ENCODE measurements at places on chromosomes 3 and 15. TPM values are rescaled to one million over a fixed set of nuclear protein-coding genes. Genes with fewer than 3 reads are reported as not detected.

DNA sequence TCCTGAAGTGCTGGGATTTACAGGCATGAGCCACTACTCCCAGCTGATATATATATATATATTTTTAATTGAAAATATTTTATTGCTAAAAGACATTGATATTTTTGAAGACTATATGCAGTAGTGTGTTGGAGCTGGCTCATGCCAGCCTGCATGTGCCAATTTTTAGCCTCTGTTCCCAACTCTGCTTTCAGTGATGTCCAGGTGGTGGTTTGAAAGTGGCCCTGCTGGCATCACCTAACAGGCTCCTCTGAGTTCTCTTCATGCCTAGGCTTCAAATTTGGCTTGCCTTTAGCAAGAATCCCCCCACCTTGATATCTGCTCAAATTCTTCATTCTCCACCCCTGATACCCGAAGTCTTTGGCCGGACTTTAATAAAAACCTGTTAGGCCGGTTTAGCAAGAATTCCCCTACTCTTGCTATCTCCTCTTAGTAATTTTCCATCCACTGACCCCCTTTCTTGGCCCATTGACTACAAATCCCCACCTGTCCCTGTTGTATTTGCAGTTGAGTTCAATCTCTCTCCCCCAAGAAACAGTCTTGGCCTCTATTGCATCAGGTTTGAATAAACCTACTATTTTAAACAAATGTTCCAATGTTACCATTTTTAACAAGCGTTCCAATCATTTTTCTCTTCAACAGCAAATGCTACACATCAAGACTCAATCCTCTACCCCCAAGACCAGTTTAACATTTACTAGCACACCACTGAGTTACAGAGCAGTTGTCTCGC, 23.9 kb upstream of the CTSH start:
- no peak for DNase-seq

DNA sequence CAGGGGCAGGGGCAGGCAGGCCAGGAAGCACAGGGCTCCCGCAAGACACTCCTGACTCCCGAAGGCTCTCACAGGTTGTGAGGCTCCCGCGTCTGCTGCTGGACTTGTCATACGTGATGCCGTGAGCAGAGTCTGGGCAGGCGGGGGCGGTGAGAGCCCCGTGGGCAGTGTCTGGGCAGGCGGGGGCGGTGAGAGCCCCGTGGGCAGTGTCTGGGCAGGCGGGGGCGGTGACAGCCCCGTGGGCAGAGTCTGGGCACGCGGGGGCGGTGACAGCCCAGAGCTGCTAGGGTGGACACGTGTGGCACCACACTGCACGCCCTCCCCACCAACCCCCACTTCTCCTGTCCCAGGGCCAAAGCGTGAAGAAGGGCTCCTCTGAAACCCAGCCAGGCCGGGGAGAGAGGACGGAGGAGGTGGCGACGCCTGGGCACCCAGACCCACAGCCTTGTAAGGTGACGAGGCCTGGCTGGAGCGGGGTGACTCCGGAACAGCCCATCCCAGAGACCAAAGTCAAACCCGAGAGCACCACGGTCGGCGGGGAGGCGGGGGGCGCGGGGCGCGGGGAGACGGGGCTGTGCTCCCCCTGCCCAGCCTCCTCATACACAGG, 35.0 kb downstream of the TNK2 start:
- DNase-seq: no peak

DNA sequence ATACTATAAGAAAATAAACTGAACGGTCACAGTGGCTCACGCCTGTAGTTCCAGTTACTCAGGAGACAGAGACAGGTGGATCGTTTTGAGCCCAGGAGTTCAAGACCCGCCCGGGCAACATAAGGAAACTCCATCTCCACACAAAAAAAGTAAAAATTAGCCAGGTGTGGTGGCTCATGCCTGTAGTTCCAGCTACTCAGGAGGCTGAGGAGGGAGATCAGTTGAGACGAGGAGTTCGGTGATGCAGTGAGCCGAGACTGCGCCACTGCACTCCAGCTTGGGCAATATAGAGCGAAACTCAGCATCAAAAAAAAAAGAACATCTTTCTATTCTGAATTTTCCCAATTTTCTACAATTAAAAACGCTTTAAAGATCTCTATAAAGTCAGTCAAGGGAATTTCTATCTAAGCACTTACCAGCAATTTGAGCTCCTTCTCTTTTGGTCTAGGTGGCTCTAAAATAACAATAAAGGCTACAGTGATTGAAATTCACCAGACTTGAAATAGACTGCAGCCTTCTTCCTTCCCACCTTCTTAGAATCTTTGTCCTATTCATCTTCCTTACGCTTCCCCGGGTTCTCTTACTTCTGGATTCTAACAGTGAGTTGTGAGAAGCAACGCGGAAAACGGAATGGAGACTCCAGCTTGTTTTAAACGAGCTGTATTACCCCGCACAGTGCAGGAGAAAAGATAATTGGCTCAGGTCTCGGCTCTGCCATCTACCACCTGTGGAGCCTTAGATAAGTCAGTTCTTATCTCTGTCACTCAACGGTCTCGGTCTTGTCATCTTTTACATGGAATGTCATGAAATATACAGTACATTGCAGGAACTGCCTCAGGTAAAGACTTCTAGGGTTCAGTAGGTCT, 812 bp upstream of the SEC62 start:
- no peak for DNase-seq

DNA sequence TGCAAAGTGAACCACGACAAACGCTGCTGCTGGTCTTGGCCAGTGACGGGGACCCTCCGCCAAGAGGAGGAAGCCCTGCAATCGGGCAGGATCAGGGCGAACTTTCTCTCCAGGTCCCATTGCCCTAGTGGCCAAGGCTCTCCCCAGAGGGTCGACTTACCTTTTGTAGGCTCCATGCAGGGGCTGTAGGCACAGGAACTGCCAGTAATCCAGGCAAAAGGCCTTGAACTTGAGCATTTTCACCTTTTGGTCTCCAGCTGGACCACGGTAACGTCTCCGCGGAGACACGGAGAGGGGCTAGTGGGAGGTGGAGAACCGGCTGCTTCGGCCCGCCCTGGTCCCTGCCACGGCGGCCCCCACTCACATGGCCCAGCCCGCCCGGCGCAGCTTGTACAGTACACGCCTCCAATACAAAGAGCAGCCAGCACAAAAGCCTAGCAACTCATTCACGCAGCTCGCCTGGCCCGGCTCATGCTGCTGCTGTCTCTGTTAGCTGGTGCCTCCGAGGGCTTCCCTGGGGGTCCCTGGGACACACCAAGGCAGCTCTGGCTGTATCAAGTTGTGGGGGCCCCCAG, 31.0 kb downstream of the IQSEC1 start:
- no peak for DNase-seq

DNA sequence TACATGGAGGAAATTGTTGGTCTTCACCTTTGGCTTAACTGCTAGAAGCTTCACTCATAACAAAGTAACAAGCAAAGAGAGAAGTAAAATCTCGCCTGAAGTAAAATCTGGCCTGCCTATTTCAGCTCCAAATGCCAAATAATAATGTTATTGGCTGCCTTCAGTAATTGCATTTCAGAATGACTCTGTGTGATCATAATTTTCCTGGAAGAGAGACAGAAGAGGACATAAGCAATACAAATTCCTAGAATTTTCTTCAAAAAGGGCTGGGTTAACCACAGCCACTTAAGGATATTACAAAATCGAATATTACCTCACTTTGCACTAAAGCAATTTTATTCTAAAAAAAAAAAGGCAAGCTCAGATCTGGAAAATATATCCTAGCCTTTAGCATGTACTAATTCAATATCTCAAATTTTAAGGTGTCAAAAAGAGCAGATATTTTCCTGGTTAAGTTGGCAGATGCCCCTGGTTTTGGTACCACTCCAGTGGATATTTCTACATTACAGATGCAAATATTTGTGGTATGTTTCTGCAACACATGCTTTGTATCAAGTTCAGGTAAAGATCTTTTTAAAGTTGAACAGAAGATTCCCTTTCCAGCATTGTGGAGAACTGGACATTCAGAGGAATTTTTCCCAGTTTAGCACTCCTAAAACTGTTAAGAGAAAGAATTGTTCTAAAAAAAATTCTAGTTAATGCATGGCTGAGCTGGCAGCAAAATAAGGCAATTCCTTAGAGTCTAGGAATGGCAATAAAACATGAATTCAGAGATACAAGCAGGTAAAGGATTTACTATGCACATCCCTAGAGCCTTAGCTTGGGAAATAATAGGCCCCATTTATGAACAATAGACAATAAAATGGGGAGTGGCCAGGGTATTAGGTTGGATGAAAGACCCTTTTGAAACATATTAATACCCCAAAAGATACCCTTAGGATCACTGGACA, 116.7 kb downstream of the STAC start:
- DNase-seq: no peak

- peak; percentile 98 for DNase-seq
Observed at GRCh38 chr15:75450307-75451201, 936 bp downstream of the SIN3A start.

- DNase-seq: no peak
Observed at GRCh38 chr3:143158014-143158988, 38.7 kb downstream of the CHST2 start.

- DNase-seq: peak; percentile 71
Observed at GRCh38 chr3:122974764-122975162, 52.8 kb downstream of the SEMA5B start.

DNA sequence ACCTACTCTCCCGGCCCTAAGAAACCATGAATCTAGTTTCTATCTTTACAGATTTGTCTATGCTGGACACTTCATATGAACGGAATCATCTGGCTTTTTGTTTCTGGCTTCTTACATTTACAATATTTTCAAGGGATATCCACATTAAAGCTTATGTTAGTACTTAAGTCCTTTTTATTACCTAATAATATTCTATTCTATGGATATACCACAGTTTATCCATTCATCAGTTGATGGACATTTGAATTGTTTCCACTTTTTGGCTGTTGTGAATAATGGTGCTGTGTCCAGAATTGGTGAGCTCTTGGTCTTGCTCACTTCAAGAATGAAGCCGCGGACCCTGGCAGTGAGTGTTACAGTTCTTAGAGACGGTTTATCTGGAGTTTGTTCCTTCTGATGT, 42.6 kb downstream of the ARHGAP31 start:
- no peak for DNase-seq

DNA sequence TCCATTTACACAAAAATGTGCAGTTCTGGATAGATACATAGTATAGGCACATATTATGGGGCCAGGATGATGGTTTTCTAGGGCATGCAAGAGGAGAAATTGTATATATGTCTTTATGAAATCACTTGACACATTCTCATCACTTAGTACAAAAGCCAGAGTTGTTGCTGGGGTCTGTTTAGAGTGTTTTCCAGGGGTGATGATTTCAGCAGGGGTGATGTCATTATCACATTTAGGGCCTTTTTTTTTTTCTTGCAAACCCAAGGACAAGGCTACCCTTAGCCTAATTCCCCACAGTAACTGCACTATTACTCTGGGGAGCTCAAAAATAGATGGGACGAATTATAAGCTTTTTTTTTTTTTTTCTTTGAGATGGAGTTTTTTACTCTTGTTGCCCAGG, 3.6 kb downstream of the ZNF589 start:
- no peak for DNase-seq

DNA sequence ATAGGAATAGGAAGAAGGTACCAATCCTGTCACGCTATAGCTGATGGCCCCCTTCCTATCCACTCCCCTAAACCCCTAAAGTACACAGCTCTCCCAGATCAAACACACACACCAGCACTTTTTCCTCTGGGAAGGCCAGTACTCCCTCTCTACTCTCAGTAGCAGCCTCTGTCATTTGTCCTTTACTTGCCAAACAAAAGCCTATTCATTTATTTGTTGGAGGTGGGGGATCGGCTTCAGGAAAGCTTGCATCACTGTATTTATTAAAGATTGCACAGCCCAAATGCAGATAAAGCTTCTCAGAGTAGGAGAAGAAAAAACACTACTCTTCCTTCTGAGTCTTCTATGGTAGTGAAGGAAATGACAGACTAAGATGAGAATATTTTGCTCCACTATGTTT, 429.7 kb upstream of the RASGRP1 start:
- no peak for DNase-seq

DNA sequence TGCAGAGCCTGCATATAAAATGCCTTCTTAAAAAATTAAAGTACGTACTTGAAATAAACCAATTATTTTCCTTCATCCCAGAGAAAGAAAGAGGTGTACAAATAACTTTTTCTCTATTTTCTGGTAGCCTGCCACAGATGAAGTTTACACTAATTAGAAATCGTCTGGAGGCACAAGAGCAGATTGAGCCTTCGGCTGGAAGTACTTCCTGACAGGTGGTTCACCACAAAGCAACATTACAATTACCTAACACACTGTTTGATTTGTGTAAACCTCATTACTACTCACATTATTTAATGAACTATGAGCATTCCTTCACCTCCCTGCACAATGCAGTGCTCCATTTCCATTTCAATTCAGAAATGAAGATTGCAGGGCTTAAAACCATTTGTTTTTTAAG, 856.1 kb downstream of the SI start:
- DNase-seq: no peak

DNA sequence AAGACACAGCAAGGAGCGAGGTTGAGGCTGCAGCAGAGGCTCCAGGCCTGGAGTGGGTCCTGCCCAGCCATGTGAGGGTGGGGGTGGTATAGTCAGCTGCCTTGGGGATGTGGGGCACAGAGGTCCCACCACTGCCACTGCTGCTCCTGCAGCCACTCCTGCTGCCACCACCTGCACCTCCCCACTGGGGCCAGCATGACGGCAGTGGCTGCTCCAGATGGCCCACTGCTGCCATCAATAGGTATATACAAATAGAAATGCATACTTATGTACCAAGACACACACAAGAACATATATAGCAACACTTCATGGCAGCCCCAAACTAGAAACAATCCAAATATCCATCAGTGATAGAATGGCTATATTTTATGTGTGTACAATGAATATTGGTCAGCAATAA, 10.0 kb upstream of the TOP2B start:
- no peak for DNase-seq

DNA sequence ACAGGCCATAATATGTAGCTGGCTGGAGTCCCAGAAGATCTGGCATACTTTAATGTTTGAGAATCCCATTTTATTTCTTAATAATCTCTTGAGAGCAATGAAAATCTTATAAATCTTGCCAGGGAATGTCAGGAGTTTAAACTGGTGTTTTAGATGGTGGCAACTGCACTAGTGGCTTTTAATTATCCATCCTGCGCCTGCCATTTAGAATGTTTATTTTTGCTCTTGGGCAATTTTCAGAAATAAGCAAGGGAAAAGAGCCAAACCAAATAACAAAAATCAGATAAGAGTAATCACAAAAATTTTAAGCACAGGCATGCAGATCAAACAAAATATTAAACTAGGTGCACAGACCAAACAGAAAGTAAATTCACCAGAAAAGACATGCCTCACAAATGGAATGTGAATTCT, 41.9 kb upstream of the UBP1 start:
- DNase-seq: no peak

DNA sequence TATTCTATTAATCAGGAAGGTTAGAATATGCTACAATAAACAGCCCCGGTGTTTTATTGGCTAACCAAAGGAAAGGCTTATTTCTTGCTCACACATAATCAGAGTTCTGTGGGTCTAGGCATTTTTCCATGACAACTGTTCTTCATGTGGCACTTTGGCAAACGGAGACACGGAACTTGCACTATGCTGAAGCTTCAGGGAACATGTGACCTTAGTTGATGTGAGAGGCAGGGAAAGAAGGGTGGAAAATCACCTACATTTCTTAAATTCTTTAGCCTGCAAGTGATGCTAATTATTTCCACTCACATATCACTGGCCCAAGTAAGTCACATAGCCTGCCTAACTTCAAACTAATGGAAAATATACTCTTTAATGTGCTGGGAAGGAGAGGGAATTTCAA, 344.6 kb downstream of the SV2B start:
- DNase-seq: no peak

MAN2A2 gene
- 130 TPM for total RNA-seq

ESYT3 gene
- 0.65 TPM for total RNA-seq

HHLA2 gene
- not detected for total RNA-seq

NR2E3 gene
- 0.70 TPM for total RNA-seq

DPPA2 gene
- total RNA-seq: not detected

TEX55 gene
- total RNA-seq: not detected

HEG1 gene
- total RNA-seq: 91.1 TPM

Data from Right ventricle myocardium superior (tissue), 1 donor.